Left ventricle myocardium inferior (tissue), 1 donor: ENCODE measurements at places on chromosomes 12 and 14. TPM values are rescaled to one million over a fixed set of nuclear protein-coding genes. Genes with fewer than 3 reads are reported as not detected.

The LYZ gene
- 30.8 TPM for total RNA-seq

The ASIC1 gene
- 0.96 TPM for total RNA-seq

The MYH6 gene
- total RNA-seq = 1,823 TPM

The TUNAR gene
- total RNA-seq = not detected

The FOXG1 gene
- total RNA-seq = not detected

The BRI3BP gene
- total RNA-seq = 4.3 TPM

The PSME2 gene
- 89.7 TPM for total RNA-seq

The BBOF1 gene
- 3.8 TPM for total RNA-seq

The NEDD8 gene
- 214 TPM for total RNA-seq

The PGF gene
- 4.2 TPM for total RNA-seq

The TXNDC16 gene
- 3.6 TPM for total RNA-seq

DNA sequence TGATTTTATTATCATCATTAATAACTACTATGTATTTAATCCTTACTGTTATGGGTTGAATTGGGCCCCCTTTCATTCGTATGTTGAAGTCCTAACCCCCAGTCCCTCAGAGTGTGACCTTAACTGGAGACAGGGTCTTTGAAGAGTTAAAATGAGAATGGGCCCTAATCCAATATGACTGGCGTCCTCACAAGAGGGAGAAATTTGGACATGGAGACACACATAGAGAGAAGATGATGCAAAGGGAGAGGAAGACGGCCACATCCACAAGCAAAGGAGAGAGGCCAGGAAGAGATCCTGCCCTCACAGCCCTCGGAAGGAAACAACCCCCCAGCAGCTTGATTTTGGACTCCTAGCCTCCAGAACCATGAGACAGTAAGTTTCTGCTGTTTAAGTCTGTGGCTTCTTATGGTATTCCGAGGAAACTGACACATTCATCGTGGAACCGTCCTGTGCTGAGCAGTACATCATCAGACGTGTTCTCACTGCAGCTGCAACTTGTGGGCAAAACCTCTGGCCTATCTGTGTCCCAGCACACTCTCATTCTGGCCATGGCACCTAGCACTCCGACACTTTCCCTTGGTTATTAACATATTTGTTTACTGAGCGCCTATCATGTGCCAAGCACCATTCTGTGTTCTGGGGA, 127.6 kb downstream of the SLC38A6 start:
- no peak for DNase-seq
- no peak overlapping the region for H3K4me3 ChIP-seq
- H3K36me3 ChIP-seq = no peaks in the 10 kb centered on the region
- peaks cover 21% of the 10 kb centered on the region for H3K4me1 ChIP-seq

GRCh38 chr14:72565149-72565559, 328.7 kb downstream of the DPF3 start:
- H3K27ac ChIP-seq = peak overlapping the region; percentile 78
- DNase-seq = peak; percentile 53
- no peaks in the 10 kb centered on the region for H3K27me3 ChIP-seq

- H3K4me3 ChIP-seq = no peak overlapping the region
- no peaks in the 10 kb centered on the region for H3K36me3 ChIP-seq
- H3K27ac ChIP-seq = no peak overlapping the region
- DNase-seq = no peak
- peaks cover 53% of the 10 kb centered on the region for H3K27me3 ChIP-seq
Measured at GRCh38 chr14:92316937-92317336, 6.0 kb upstream of the SLC24A4 start.

GRCh38 chr14:66445936-66446335, 40.2 kb upstream of the CCDC196 start:
- DNase-seq = no peak
- H3K4me1 ChIP-seq = no peaks in the 10 kb centered on the region
- no peaks in the 10 kb centered on the region for H3K36me3 ChIP-seq
- no peak overlapping the region for H3K4me3 ChIP-seq
- H3K27me3 ChIP-seq = no peaks in the 10 kb centered on the region

DNA sequence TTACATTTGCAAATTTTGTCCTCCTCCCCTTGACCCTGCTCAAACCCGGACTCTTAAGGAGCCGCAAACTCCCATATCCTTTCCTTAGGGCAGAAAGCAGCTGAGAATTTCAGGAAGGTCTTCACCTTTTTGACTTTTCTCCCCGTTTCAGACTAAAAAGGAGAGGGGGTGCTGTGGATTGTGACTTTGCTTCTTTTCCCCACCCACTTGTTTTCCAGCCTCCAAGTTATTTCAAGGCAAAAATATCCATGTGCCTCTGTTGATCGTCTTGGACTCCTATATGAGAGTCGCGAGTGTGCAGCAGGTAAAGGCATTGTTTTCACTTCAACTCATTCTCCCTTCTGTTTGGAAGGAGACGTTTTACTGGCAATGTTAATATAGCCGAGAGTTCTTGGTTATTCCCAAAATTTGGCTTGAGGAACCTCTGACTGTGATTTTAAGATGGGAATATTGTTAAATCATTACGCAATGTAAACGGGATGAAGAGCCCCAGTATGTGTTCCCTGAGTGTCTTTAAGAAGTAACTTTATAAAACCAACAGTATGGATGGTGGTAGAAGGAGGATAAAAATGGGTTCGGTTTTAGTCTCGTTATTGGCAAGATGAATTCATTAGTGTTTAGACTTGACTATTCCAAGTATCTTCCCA, 663 bp downstream of the LRRK2 start:
- H3K4me3 ChIP-seq = peak overlapping the region; percentile 79
- H3K27me3 ChIP-seq = no peaks in the 10 kb centered on the region
- DNase-seq = no peak
- H3K4me1 ChIP-seq = peaks cover 63% of the 10 kb centered on the region

- peaks cover 46% of the 10 kb centered on the region for H3K4me1 ChIP-seq
- no peak for DNase-seq
- H3K27ac ChIP-seq = no peak overlapping the region
- H3K36me3 ChIP-seq = no peaks in the 10 kb centered on the region
Measured at GRCh38 chr14:99531251-99532096, 50.3 kb downstream of the CCNK start.

DNA sequence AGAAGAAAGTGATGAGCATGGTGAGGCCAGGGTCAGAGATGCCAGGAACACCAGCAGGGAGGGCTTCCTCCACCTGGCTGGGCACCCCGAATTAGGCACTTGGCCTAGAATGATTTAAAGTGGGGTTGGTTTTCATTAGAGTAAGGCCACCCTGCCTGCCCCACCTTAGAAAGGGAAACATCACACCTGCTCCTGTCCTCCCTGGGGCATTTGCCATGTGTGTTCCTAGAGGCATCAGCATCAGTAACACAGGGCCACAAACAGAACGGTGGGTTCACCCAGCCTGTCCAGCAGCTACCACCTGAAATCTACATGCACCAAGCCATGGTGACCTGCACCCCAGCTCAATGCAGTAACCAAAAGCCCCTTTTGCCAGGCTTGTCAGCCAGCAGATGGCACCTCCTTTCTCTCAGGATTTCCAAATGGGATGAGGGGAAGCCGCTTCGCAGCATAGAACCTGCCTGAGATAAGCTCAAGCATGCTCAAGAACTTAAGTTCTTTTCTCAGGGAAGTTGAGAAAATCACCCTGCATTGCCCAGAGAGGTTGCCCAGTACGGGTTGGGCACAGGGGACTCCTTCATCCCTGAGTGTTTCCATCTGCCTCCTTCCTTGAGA, 338.8 kb downstream of the DPF3 start:
- no peaks in the 10 kb centered on the region for H3K36me3 ChIP-seq
- peaks cover 12% of the 10 kb centered on the region for H3K27me3 ChIP-seq
- peaks cover 28% of the 10 kb centered on the region for H3K4me1 ChIP-seq
- H3K4me3 ChIP-seq = no peak overlapping the region
- H3K27ac ChIP-seq = no peak overlapping the region

DNA sequence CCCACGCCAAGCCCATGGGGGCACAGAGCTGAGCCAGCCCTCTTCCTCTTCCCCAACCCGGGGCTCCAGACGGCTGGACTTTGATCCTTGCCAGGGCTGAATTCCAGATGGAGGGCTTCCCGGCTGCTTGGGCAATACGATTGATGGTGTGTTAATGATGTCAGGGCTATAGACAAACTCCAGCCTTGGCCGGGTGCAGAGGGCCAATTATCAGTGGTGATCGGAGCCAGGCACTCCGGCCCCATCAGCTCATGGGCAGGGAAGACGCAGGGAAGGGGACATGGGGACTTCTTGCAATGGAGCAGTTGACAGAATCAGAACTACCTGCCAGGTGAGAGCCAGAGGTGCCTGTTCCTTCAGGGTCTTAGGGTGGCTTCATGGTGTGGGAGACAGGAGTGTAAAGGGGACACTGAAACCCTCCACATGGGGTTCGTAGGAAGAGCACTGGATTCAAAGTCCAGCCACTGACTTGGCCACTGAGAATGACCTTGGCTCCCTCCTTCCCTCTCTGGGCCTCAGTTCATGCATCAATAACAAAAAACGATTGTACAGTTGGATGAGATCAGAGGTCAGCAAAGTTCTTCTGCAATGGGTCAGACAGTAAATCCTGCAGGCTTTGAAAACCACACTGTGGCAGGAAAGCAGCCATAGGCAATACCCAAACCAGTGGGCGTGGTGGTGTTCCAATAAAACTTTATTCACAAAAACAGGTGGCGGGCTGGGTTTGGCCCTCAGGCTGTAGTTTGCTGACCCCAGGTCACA, 333.7 kb downstream of the MED13L start:
- no peaks in the 10 kb centered on the region for H3K27me3 ChIP-seq
- H3K27ac ChIP-seq = no peak overlapping the region
- H3K4me3 ChIP-seq = no peak overlapping the region
- no peak for DNase-seq
- no peaks in the 10 kb centered on the region for H3K4me1 ChIP-seq

GRCh38 chr14:58863661-58864345, 226.0 kb downstream of the DACT1 start:
- H3K36me3 ChIP-seq = no peaks in the 10 kb centered on the region
- H3K27ac ChIP-seq = peak overlapping the region; percentile 64
- H3K4me3 ChIP-seq = no peak overlapping the region

DNA sequence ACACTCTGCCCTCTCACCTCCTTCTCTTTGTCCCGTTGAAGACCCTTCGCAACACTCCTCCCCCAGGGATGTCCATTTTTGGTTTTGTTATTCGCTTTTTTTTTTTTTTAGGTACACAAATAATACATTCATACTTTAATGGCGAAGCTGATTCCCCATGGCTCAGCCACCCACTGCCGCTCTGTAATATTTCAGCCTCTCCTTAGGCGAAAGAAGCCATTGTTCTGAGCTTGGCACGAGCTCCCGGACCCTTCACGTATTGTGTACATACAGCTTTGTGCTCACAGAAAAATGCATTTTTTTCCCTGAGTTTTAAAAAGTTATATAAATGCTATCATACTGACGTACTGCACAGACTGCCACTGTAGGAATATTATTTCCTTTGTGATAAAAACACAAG, 115.0 kb downstream of the TMEM132C start:
- H3K27me3 ChIP-seq = peaks cover 85% of the 10 kb centered on the region
- H3K27ac ChIP-seq = no peak overlapping the region
- DNase-seq = no peak
- no peak overlapping the region for H3K4me3 ChIP-seq
- no peaks in the 10 kb centered on the region for H3K36me3 ChIP-seq
- no peaks in the 10 kb centered on the region for H3K4me1 ChIP-seq

DNA sequence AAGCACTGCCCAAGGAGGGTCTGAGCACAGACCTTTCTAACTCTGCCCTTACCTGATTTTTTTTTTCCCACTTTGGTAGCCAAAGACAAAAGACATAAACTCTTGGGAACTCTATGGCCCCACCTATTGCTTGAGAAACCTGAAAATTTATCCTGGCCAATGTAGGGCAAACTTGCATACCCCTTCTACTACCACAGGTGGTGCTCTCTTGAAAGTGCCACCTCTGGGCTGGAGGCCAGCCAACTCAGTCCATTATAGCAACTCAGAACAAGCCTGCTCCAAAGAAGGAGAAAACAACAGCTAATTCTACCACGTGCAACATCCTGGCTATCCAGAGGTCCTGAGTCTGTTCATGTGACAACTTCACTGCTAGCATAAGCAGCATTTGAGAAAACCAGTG, 55.7 kb upstream of the ABCD2 start:
- H3K27ac ChIP-seq = no peak overlapping the region
- H3K4me3 ChIP-seq = no peak overlapping the region
- H3K27me3 ChIP-seq = no peaks in the 10 kb centered on the region
- no peaks in the 10 kb centered on the region for H3K4me1 ChIP-seq
- DNase-seq = no peak

DNA sequence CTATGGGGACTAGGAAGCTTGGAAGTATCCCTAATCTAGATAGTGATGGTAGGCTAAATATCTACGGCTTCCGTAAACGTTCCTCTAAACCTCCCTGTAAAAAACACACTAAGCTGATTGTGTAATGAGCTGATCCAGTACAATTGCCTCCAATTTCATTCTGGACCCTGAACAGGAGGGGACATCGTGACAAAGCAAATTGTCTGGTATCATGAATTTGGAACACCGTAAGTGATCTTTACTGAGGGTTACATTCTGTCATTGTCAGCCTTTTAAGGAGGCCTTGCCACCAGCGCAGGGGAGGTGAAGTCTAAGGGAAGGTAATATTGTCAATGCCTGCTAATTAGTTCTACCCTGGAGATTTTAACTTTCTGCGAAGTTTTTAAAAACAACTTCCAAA, 487 bp upstream of the MGST1 start:
- no peaks in the 10 kb centered on the region for H3K36me3 ChIP-seq
- H3K27ac ChIP-seq = peak overlapping the region; percentile 73
- peaks cover 4% of the 10 kb centered on the region for H3K4me1 ChIP-seq
- H3K4me3 ChIP-seq = peak overlapping the region; percentile 63
- DNase-seq = no peak

GRCh38 chr14:89095036-89095435, 270.6 kb downstream of the TTC8 start:
- H3K4me1 ChIP-seq = no peaks in the 10 kb centered on the region
- no peak for DNase-seq
- no peak overlapping the region for H3K27ac ChIP-seq
- H3K27me3 ChIP-seq = no peaks in the 10 kb centered on the region
- no peaks in the 10 kb centered on the region for H3K36me3 ChIP-seq

- no peaks in the 10 kb centered on the region for H3K36me3 ChIP-seq
- no peak overlapping the region for H3K27ac ChIP-seq
- H3K4me3 ChIP-seq = no peak overlapping the region
- no peaks in the 10 kb centered on the region for H3K4me1 ChIP-seq
Measured at GRCh38 chr14:44341116-44341515, 166.0 kb downstream of the FSCB start.

DNA sequence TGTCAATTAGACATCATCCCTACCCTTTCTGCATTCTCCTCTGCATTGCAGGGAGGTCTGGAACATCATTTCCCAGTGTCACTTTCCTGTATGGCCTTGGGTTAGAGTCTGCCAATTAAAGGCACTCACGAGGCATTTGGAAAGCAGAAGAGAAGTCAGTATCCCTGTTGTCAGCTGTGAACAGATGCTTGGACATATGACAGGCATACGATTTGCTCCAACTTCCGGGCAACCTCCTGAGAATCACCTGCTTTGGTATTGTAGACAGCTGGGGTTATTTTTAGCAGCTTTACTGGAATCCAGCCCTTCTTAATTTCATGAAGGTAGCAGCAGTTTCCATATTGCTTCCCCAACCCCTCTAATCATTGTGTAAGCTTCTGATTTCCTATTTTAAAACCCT, 88.7 kb upstream of the DHRS4 start:
- H3K4me1 ChIP-seq = peaks cover 31% of the 10 kb centered on the region
- DNase-seq = no peak
- H3K27me3 ChIP-seq = no peaks in the 10 kb centered on the region
